ENCODE measurements at places on chromosomes 12 and 14. TPM values are rescaled to one million over a fixed set of nuclear protein-coding genes. Genes with fewer than 3 reads are reported as not detected.

DNA sequence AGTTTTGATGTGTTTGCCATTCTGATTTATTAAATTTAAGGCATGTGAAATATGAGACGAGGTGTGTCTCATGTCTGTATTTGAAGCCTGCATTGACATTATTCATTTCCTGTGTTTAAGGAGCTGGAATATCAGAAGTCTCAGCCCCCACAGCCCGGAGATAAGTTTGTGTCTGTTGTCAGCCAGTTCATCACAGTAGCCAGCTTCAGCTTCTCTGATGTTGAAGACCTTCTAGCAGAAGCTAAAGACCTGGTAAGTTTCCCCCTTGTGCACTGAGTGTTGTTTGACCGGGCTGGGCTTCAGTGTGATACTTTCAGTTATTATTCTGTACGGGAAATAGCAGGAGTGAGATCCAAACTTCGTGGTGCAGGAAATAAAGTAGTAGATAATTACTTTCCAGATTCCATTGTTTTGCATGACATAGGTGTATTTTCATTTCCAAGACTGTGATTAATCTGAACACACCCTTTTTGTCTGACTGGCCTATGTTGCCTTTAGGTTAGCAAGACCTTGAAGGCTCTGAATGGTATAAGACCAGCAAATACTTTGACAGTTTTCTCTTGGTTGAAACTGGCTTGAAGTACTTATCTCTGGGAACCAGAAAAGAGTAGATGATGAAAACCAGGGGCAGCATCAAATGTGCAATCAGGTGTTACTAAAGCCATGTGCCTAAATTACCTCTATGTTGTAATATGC, 101.5 kb downstream of the GPR135 start:
- DNase-seq, result no peak

GRCh38 chr12:104827587-104827986, 130.5 kb downstream of the SLC41A2 start:
- no peak for DNase-seq

Gene ADAM21
- 0.48 TPM for total RNA-seq

Gene SLC24A4
- 0.27 TPM for total RNA-seq

Gene CPNE8
- 10.7 TPM for total RNA-seq

Gene SRGAP1
- total RNA-seq, result 2.0 TPM

Gene RGS6
- 26.1 TPM for total RNA-seq

All from Right ventricle myocardium superior (tissue), 1 donor.